CD4-positive, alpha-beta T cell treated with Interleukin-4 for 4 hours (primary cell): ENCODE measurements at places on chromosomes 4 and X.
A peak's percentile ranks its signal among the peaks of the same experiment; 100 is the strongest.

- DNase-seq, result no peak
Measured at GRCh38 chr4:144350706-144351105, 210.2 kb upstream of the GYPA start.

GRCh38 chr4:185323606-185324005 lies 72.1 kb downstream of the LRP2BP start:
- DNase-seq, result no peak

DNA sequence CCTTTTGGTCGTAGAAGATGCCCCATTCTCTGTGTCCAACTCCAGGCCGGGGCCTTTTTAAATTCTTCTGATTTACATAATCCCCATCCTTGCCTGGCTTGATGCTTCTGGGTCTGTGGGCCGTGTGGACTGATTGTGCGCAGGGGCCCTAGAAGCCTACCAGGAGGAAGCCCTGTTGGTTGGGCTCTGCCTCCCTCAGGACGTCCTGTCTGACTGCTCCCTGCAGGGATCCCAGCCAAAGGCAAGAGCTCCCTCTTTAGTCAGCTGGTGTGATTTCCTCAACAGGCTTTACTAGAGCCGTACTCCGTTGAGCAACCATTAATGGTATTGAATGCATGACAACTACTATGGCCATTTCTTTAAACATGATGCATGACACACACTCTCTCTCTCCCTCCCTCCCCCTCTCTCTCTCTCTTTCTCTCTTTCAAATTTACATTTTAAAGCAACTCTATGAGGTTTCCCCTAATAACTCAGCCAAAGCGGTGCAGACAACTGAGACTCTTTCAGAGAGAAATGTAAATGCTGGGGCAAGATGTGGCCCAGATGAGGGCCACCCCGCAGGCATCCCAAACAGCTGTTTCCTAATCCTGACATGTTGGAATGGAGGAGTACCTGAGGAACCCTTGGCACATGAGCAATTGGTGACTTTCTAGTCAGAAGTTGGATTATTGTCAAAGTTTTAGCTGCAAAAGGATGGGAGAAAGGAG lies 117.3 kb downstream of the DRD5 start:
- no peak for DNase-seq

- no peak for DNase-seq
Measured at GRCh38 chr4:123444290-123444731, 47.7 kb downstream of the SPRY1 start.

- no peak for DNase-seq
Measured at GRCh38 chr4:32226204-32226603, 1506.0 kb downstream of the PCDH7 start.

DNA sequence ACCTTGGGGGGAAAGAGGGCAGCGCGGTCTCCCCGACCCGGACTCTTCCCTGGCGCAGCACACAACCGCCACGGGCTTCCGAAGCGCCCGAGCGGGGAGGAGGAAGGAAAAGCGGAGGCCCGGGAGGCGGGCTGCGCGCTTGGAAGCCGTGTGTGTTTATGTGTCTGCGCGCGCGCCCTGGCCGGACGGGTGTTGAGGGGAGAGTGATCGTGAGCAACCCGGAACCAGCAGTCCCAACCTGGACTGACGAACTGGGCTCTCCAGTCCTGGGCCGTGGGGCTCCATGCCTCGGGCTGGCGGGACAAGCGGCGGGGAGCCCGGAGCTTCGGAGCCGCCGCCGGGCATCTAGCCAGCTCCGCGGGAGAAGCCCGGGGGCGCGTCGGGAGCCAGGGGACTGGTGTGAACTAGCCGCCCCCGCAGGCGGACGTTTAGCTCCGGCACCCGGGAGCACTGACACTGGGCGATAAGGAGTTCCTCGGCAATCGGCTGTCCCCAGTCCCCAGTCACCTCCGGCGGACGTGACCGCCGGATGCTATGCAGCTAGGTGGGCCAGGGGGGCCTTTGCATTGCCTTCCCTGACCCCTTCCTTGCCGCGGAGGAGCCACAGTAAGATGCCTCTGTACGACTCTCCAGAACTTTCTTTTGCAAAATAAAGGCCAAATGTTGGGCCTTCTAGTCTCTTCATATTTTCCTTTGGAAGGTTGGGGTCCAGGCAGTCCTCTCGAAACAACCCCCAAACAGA lies 74.8 kb upstream of the BCOR start:
- no peak for DNase-seq

DNA sequence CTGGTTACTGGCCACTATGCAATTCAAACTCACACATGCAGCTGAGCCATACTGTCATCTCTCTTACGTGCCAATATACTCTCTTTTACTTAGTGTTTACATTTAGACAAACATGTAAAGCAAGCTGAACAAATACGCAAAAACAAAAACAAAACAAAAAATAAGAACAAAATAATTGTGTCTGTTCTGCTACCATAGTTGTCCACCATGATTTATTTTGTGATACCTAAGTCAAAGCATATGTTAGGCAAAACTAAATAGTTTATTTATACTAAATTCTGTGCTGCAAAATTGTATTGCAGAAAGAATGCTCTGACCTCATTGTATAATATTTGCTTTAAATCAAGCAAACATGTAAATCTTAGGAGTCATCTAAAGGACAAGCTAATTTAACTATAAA lies 943.2 kb upstream of the AGA start:
- DNase-seq, result no peak

GRCh38 chrX:148204195-148204594 lies 223.1 kb downstream of the FMR1NB start:
- no peak for DNase-seq

DNA sequence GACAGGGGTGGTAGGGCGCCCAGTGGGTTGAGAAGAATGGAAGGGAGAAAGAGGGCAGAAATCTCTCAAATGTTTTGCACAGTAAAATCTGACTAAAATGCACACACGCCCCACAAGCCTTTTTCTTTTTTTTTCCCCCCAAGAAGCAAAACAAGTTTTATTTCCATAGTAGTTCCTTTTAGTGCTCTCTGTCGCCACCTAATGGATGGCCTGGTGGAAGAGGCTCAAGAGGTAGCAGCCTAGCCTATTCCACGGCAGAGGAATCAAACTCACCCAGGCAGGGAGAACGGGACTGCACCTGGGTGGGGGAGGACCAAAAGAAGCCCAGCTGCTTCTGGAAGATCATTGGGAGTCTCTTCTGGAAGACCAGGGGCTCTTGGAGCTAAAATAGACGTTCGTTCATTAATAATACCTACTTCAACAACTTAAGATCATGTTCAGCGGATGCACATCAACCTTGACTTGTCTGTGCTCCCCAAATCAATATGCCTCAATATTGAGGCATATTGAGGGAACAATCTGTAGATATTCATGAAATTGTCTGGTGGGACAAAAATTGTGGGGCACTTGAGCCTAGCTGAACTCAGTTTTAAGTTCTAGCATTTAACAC lies 31.6 kb upstream of the IRAK1 start:
- peak; percentile 67 for DNase-seq

GRCh38 chr4:125021189-125021588 lies 293.6 kb upstream of the FAT4 start:
- no peak for DNase-seq

- DNase-seq, result peak; percentile 39
Measured at GRCh38 chr4:67558493-67558892, at the start of gene STAP1. STAP1 (plus strand) TSS chr4:67558727; CDS start chr4:67558810, 83 bp downstream.

DNA sequence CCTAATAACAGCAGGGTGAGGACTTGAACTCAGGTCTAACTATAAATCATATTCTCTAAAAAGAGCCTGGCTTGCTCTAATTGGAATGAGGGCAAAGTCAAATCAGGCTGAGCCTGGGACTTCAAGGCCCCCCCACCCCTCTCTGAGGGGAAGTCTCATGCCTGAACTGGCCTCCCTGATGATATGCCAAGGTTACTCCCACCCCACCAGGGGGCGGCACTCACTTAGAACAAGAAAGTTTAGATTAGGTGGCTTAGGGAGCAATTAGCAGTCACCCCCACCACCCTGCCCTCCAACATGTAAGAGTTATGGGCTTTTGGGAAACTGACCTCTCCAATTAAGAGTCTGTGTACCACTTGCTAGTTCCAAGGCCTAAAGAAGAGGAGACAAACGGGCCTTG lies 2.7 kb downstream of the FOXO4 start:
- peak; percentile 78 for DNase-seq

- DNase-seq, result no peak
Measured at GRCh38 chrX:9730752-9731151, 34.9 kb downstream of the GPR143 start.

GRCh38 chr4:120731561-120731960 lies 191.0 kb downstream of the PRDM5 start:
- DNase-seq, result no peak

DNA sequence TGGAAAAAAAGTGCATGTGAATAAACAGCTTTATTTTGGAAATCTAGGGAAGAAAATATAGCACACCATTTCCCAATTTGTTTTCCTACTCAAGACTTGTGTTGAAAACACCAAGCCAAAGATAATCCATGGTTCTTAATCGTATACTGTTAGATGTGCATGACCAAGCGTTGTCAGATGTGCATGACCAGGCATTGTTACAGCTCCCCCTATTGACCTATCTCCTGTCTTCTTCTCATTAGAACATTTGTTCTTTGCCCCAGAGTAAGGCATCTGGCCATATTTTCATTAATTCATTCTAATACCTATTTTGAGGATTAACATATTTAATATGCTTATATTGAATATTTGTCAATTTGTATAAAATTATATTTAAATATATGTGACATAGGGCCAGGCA lies 14.4 kb upstream of the VCX start:
- DNase-seq, result no peak

DNA sequence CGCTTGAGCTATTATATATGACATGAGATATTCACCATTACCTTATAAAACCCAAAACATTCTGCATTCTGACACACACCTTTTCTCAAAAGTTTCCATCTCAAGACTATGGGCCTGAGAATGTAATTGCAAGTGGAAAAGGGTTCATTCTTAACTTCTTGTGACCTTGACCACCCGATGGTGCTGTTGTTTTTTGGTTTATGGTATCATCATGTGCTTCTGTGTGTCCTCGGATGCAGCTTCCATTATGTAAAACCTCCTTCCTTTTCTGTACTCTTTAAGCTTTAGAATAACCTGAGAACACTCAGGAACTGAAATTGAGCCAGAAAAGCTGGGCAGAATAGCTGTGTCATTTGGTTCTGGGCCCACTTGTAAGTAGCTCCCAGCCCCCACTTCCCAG lies 16.2 kb upstream of the PUDP start:
- no peak for DNase-seq

DNA sequence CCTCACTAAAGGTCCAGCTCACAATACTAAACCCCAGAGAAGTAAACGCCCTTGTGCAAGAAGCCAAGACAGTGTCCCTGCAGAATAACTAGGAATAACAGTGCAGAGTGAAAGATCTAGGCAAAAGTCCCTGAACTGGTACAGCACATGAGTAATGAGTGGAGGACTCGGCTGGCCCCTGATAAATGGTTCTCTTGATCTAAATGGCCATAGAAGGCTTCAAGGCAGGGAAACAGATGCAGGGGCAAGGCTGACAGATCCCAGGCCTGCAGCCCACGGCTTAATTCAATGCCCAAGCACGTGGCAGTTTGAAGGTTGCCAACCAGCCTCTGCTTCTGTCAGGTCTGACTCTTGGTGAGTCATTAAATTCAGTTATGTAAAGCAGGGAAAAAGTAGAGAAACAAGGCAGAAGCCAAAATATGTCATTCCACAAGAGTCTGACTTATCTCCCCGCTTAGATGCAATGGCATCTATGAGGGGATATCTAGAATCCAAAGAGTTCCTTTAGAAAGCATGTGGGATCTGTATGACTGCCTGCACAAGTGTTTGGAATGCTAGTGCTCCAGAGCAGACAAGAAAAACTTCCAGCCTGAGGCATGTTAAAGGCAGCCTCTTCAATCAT lies 121.3 kb downstream of the PRDM5 start:
- no peak for DNase-seq

DNA sequence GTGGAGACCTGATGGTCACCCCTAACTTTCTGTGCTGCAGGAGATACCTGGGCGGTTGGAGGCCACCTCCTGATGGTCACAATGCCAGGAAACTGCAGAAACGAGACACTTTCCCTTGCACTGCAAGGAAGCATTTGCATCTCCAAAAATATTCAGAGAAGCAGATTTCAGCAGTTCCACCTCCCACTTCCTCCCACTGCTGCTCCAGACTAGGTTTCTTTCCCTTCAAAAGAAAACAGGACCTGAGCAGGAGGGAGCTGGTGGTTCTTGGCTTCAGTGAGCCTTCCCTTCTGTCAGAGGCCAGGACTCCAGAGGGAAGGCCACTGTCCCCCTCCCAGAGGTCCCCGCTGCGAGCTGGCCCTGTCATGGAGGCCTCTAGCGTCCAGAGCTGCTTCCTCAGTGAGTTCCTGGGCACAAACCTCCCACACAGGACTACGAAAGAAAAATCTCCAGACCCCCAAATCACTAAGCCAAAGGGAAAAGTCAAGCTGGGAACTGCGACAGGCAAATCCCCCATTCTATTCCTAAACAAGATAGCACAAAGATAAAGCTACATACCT lies 35.9 kb downstream of the GPM6B start:
- DNase-seq, result no peak

DNA sequence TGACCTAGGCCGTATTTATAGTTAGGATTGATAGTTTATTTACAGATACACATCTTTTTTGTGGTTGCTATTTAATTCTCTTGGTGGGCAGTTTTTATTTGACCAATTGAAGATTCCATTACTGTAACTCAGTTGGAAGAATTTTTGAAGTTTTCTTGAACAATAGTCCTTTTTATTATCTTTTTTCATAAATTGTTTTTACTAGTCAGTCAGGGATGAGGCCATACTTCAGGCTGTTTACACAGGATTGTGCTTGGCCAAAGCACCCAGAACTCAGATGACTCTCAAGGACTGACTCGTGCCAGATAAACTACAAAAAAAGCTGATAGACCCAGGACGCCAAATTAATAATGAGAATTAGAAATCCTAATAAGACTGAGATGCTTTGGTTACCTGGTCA lies 7.0 kb downstream of the HERC3 start:
- no peak for DNase-seq

DNA sequence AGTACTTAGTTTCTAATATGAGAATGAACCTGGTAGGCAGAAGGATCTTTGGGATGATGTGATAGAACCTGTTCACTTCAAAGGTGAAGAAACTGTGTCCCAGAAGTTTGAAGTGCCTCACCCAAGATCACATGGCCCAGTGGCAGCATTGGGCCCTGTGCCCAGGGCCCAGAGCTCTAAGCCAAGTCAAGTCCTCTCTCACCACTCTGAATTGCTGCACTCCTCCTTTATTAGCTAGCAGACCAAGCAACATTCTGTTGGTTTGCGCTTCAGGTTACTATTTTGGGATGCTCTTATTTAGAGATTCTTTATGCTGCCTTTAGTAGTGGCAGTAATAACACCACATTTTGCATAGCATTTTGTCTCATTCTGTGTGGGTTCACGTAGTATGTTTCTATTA lies 82.7 kb downstream of the PARM1 start:
- no peak for DNase-seq

- DNase-seq, result no peak
Measured at GRCh38 chrX:10167573-10167972, 10.8 kb downstream of the CLCN4 start.
